Stimulated activated CD4-positive, alpha-beta T cell treated with anti-CD3 and anti-CD28 coated beads, TNF-alpha, amount 100 ng/mL, for 48 hours (primary cell): ENCODE measurements at places on chromosomes 16 and 17.
A peak's percentile ranks its signal among the peaks of the same experiment; 100 is the strongest.

- no peak for DNase-seq
These were observed 43.9 kb upstream of the ZC3H18 start for GRCh38 chr16:88526008-88526905.

DNA sequence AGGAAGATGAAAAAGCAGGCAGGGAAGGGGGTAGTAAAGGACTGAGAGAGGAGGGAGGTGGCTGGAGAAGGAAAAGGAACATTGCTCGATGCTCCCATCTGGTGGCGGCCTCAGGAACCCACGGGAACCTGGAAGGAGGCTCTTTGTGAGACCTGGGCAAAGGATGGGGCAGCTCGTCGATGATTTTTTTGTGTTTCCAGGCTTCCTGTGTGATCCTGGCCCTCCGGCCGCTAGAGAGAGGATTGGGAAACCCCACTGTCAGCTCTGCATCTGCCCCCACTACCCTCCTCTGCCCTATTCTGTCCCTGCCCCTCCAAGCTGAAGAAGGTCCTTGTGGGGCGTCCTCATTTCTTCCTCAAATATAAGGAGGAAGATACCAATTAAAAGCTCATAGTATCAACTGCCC, 6.6 kb downstream of the WFIKKN2 start:
- peak; percentile 36 for DNase-seq

DNA sequence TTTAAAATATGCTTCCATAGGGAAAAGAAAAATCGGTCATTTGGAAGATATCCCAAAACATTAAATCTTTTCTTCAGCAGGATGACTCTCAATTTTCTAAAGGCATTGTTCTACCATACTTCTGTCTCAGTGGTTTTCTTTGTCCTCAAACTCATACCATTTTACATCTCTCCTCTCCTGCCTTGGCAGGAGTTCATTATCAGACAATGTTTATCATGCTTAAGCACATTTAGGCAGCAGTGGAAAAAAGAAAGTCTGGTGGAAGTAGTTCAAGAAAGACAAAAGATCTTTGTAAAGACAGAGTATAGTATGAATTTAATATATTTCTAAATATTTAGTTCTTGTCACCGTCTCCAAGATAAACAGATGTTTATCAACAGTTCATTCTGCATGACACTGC, 68.2 kb downstream of the CDK12 start:
- no peak for DNase-seq

DNA sequence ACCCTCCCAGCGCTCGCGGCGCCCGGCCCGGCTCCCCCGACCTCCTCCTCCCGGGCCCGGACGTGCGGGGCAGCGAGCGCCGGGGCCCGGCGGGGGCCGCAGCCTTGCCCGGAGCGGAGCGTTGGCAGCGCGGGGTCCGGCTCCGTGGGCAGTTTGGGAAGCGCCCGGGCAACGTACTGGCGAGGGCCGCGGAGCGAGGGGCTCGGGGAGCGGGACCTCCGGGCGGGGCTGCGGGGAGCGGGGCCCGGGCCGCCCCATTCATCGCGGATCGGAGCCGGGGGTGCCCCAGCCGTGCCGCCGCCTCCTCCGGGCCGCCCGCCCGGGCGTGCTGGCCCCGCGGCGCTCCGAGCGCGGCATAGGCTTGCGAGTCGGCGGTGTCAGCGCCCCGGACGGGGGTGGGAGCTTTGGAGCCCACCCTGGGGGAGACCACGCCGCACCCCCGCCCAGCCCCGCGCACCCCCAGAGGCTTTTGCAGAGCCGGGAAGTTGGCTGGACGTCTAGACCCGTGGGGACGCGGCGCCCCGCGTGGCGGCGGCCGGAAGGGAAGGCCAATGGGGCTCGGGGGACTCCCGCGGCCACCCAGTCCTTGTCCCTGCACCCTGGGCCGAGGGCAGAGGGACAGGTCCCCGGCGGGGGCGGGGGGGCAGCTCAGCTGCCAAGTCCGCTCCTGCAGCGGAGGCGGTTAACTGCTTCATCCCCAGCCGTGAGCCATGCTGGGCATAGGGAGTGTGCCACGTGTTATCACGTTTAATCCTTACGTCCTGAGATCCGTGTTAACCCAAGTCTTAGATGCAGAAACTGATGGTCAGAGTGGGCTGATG, 852 bp downstream of the ZNF469 start:
- no peak for DNase-seq

DNA sequence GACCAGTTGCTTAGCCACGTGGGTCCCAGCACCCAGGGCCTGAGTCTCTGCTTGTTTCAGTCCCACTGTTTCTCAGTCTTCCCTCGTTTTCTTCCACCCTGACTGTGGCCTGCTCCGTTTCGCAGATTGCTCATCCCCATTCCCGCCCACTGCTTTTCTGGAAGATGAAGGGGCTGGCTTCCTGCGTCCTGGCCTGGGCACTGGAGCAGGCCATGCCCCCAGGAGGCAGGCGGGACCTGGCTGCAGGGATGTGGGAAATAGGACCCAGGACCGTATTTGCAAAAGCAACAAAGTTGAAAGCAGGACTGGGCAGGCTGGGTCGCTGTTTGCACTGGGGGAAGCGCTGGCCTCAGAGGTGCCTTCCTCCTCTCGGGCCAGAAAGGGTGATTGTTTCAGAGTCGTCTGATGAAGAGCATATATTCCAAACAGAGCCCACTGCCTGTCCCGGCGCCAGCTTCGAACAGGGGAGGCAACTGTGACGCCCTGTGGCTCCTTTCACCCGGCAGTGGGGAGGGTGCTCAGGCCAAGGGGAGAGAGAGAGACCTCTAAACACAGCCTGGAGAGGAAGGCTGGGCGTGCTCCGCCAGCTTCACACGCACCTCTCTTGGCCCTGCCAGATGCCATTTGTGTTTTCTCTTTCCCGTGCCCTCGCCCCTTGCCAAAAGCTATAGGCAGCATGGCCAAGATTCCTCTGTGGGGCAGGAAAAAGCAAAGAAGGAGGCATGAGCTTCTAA, 108.6 kb downstream of the CMIP start:
- DNase-seq: no peak

DNA sequence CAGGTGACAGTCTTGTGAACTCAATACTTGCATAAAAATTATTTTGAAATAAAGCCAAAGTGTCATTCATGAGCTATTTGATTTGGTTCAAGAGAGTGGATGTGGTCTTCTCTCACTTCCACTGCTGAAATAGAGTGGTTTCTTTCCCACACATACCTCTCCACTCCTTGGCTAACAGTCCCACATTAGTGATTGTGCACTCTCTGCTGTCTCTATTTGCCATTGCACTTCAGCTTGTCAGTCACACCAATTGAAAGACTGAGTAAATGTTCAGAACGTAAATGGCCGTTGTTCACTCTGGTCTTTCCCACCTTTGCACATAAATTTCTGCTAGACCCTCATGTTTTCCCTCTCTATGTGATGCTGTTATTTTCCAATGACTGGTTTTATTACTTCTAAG, 197.5 kb downstream of the FTO start:
- no peak for DNase-seq

- DNase-seq: no peak
These were observed 33.2 kb downstream of the ACTG1 start for GRCh38 chr17:81479175-81480071.

DNA sequence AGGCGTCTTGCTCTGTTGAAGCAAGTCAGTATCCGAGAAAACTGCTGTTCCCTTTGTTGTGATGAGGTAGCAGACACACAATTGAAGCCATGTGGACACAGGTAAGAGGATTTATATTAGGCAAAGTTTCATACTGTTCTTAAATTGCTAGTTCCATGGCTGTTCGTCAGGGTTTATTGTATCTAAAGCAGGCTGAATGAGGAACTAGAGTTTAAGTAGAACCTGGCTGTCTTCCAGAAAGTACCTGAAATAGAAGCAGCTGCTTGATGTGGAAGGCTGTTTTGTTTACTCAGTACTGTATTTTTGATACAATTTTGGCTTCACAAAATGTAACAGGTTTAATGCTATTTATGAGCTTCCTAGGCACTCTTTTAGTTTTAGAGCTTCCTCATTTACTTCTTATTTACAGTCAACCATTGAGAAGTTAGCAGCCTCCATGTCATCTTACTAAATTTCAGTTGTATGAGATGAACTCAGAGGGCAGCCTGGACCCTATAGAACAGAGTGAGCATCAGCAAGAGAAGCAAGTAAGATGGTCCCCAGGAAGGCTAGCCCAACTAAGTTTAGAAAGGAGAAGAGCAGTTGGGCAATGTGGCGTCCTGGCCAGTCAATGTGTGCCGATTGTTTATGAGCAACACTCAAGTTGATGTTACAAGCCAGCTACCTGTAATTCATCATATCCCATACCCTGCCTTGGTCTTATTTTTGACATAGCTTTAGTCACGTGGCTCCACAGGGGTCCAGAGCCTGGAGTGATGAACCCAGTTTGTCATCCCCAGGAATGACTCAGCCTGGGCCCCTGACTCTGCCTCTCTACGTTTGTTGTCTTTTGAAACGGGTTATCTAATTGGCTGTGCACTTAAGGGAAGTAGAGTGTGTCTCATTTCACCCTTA, 9.7 kb upstream of the ARL2BP start:
- DNase-seq: no peak

DNA sequence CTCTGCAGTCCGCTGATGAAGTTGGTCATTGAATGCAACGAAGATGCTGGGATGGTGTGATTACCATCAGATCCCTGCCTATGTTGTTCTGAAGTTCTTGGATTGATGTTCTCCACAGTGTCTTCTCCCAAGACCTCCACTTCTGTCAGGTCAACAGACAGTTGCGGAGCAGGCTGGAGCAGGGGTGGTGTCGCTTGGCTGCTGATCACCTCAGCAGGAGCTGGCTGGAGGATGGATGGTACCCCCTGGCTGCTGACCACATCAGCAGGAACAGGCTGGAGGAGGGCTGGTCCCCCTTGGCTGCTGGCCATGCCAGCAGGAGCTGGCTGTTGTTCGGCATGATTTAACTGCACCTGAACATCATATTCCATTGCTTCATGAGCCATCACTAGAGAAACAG, 5.6 kb downstream of the RFWD3 start:
- DNase-seq: no peak
